Mesenchymal stem cell (in vitro differentiated cells and primary cell): ENCODE measurements at places on chromosomes 3 and 15.
A peak's percentile ranks its signal among the peaks of the same experiment; 100 is the strongest.

DNA sequence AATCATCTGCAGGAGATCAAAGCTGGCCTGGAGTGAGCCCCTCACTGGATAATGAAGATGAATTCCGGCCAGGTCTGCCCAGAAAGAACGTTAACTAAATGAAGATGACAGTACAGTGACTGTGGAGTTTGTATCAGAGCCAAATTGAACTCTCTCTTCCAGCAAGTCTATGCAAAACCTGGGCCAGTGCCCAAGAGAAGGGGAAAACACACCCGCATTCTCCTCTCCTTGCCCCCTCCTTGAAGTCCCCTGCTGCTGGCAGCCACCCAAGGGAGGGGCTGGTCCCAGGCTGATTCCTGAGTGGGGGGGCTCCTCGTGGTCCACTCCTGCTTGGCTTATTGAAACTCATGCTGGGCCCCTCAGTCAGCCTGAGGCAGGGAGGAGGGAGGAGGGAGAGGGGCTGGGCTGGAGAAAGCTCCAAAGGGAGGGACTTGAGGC, 155.7 kb downstream of the RAB11A start:
- DNase-seq, result no peak

DNA sequence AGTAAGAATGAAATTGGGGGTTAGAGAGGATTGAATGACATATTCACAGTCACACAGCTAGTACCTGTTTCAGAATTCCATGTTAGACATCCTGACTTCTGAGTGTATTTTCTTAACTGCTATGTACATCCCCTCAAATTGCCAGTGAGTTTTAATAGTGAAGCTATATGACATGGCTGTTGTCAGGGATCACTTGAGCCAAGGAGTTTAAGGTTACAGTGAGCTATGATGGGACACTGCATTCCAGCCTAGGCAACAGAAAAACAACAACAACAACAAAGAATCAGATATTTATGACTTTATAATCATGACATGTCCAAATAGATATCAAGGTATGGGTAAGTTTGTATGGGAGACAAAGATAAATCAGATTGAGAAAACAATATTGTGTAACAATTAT, 16.6 kb downstream of the PARP15 start:
- no peak for DNase-seq

- no peak for DNase-seq
Observed at GRCh38 chr15:28101201-28101600, 2.1 kb upstream of the OCA2 start.

- DNase-seq, result no peak
Observed at GRCh38 chr3:184993394-184993793, 159.5 kb downstream of the C3orf70 start.

DNA sequence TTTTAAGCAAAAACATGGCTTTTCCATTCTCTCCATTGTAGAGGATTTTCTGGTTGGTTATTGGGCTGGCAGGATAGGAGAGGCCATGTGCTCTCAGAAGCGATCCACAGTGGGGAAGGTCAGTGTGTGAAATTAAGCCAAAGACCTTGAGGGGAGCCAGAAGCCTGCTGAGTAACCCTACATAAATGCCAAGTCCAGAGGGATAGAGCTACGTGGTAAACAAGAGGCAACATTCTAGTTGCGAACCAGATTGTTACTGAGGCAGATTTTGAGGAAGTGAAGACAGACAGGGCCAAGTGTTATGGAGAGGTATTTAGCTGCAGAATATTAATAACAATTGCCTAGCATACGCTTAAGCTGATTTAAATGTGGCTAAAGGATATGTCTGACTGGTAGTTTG, 592.8 kb upstream of the GBE1 start:
- DNase-seq, result no peak

DNA sequence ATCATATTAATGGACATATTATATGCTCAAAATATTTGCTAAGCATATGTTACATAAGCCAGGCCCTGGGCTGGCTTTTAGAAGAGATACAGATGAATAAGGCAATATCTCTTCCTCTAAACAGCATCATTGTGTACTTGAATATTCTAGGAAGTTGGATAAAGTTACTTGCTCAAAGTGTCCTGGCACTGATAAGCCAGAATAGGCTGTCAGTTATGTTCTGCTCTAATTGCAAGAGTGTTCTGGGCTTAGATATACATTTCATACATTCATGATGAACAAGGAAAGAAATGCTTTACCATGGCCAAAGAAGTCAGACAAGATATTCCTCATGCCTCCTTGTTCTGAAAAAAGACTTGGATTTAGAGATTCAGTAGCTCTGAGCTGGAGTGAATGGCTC, 40.7 kb downstream of the KBTBD12 start:
- no peak for DNase-seq

DNA sequence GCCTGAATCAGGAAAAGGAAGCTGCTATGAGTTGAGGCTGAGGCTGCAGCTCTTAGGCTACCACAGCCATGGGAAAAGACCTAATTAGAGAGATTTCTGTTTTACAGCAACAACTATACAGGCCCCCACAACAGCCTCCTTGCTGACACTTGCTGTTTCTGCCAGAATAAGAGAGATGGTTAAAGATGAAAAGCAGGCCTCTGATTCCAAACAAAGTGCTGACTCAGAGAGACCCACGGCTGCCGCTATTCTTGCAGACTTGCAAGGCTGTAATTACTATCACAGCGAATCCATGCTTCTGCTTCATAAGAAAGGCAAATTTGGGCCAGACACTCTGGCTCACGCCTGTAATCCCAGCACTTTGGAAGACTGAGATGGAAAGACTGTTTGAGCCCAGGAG, 41.8 kb downstream of the MCF2L2 start:
- peak; percentile 52 for DNase-seq

DNA sequence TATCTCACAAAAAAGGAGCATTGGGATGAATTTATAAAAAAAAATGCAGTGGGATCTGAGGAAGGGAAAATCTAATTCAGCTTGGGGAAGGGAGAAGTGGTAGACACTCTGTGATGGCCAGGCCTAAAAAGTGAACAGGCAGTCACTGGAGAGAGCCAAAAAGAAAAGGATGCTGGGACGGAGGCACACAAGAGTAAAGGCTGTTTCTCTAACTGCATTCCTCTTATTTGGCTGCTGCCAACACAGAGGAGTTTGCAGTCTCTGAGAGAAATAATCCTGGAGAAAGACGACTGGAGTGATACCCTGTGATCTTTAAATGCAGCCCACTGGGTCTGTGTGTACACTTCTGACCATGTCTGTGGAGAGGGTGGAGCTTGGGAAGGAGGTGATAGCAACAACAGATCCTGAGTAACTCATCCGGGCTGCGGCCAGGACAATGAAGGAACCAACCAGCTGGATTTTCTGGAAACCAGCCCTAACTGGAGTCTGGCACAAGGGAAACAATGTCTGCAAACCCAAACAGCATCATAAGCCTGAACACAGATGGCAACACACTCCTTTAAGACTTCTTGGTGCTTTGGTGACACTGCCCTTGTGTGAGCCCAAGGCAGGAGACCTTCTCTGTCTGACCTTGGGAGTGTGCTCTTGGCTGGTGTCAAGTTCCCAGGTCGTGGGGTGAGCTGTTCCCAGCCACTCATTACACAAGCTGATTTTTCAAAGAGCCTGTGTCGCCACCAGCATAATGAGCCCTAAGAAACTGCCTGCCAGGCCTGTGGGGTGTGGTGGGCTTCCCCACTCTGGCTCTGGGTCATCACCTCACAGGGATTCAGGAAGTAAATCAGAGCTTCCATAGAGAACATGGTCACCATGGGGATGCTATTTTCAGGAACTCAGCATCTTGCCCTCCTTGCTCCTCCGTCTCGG, 8.0 kb downstream of the FYCO1 start:
- peak; percentile 43 for DNase-seq

- DNase-seq, result peak; percentile 32
Observed at GRCh38 chr3:143480344-143480743, 360.8 kb downstream of the CHST2 start.

GRCh38 chr15:42279234-42279723, 6.0 kb upstream of the TMEM87A start:
- DNase-seq, result no peak

GRCh38 chr3:196227121-196227561, 10.8 kb downstream of the SLC51A start:
- DNase-seq, result no peak

GRCh38 chr3:123751433-123751832, 132.7 kb downstream of the MYLK start:
- no peak for DNase-seq

- DNase-seq, result no peak
Observed at GRCh38 chr15:67999320-68000100, 54.6 kb upstream of the PIAS1 start.

DNA sequence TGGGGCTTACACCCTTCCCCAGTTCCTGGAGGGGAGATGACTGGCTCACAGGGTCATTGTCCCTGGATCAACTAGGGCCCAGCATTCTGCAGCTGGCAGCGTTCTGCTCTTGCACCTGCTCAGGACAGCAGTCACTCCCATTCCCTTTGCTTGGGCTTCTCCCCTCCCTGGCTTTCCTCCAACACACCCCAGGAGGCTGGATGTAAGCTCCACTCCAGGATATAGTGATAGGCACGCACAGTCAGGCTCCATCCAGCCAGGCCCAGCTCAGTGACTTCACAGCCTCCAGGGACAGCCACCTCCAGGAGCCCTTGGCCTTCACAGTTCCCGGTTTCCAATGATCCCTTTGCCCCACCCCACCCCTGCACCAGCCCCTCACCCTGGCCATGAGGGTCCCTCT, 1.9 kb downstream of the SPTBN5 start:
- DNase-seq, result no peak

DNA sequence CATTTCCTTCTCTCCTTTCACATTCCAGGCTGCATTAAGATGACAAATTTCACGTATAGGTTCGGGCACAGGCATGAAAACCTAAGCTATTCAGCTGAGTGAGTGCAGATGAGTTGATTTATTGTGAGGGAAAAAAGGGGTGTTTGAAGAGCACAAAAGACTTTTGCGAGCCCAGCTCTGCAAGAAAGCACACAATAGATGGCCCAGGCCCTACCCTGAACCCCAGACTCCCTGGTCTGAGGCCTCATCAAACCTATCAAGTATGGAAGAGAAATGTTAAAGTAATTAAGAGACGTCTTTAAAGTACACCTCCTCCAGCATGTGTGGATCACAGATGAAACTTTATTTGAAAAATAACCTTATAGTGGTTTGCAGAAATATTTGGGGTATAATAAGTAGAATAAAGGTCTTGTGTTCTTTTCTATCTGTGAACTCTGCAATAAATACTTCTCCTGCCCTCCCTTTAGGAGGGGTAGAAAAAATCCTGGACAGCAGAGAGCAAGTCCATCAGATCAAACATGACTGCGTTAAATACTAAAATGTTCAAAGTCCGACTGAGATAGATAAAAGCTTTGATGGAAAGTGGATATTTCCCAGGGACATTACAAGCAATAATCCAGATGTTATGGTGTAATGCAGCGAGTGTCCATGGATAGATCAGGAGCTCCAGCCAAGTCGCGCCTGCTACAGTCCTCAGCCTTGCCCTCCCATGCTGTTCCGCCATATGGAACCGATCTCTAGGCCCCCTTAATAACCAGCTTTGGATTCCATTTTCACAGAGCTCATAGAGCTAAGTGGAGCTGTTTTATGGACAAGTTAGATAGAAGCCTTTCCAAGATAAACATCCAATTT, 121.5 kb downstream of the MCTP2 start:
- DNase-seq, result no peak

DNA sequence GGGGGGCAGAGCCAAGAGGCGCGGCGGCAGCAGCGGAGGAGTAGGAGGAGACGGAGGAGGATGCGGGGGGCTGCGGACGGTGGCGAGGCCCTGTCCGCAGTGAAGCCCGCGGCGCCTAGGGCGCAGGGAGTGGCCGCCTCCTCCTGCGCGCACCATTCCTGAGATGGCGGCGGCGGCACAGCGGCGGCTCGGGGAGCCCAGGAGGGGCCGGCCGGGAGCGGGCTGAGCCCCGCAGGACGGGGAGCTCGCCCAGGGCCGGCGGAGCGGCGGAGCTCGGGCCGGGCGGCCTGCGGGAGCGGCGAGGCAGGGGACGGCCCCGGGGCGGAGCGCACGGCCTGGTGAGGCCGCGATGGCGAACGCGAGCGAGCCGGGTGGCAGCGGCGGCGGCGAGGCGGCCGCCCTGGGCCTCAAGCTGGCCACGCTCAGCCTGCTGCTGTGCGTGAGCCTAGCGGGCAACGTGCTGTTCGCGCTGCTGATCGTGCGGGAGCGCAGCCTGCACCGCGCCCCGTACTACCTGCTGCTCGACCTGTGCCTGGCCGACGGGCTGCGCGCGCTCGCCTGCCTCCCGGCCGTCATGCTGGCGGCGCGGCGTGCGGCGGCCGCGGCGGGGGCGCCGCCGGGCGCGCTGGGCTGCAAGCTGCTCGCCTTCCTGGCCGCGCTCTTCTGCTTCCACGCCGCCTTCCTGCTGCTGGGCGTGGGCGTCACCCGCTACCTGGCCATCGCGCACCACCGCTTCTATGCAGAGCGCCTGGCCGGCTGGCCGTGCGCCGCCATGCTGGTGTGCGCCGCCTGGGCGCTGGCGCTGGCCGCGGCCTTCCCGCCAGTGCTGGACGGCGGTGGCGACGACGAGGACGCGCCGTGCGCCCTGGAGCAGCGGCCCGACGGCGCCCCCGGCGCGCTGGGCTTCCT, at the start of gene GPR27:
Gene GPR27, plus strand, starts transcription at position 155 of the 909 bp plus-strand sequence. Its CDS starts 195 bp downstream, at position 350.
- DNase-seq, result peak; percentile 37

GRCh38 chr15:66573348-66573718, 7.5 kb upstream of the LCTL start:
- no peak for DNase-seq

DNA sequence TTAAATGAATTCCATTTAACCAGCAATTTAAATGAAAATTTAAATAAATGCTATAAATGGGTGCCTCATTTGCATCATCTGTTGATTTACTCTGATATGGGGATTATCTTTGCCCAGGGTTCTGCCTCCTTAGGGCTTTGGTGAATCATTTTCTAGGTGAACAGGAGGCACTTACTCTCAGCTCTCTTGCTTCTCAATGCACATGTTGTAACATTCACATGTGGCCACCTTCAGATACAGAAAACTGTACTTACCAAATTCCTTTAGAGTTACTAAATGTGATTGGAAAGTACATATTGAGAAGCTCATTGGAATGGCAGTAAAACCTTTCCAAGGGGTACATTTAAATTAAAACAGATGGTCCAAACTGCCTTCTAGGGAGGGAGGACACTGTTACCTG, 20.8 kb downstream of the GADL1 start:
- DNase-seq, result no peak

DNA sequence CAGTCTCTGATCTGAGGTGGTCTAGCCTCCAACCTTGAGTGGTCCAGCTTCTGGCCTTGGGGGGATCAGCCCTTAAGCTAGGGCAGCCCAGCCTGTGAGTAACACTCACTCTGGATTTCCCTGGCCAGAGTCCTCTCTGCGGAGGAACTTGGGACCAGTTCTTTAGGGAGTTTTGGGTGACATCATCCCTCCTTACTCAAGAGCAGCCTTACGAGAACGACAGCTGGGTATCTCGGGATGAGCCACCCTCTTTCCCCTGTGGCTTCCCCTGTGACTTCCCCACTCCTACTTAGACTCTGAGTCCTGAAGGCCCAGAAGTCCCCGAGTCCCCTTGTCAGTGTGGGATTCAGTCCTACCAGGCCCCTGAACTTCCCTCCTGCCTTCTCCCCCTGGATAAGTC, 10.2 kb upstream of the PLXND1 start:
- DNase-seq, result peak; percentile 88

DNA sequence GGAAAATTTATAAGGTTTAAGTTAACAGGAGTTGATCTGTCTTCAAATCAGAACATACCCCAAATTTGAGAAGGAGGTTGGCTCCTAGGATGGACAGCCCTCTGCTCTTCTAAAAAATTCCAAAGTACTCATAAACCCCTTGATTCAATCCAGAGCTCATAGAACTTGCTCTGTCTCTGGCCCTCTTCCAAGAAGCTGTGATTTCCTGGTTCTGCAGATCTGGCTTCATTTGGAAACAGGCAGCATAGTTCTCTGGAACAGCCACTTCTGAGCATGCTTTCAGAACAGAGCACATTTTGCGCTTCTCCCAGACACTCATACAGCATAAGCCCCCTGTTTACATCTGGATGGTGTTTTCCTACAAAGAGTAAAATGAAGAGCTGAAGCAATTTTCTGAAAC, 96.7 kb downstream of the KBTBD8 start:
- DNase-seq, result peak; percentile 48
